ENCODE measurements at places on chromosomes 5 and 9.

DNA sequence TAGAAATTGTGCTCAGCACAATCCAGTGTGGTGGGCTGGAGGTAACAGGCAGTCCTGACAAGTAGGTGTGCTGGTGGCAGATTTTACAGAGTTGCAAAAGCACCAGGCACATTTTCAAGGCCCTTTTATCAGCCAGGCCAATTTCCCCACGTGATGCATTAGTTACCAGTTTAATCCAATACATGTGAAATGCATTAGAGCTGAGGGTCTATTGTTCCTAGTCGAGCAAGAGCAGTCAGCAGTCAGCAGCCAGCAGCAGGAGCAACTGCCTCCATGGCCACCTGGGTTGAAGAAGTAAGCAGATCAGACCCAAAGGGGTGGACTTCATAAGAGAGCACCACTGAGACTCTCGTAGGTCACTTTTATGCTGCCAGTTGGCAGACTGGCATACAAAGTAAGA is 76.7 kb downstream of the EPB41L4A start:
- no peak for DNase-seq

- DNase-seq: no peak
Observed at GRCh38 chr9:77019926-77020412, 514 bp downstream of the FOXB2 start.

DNA sequence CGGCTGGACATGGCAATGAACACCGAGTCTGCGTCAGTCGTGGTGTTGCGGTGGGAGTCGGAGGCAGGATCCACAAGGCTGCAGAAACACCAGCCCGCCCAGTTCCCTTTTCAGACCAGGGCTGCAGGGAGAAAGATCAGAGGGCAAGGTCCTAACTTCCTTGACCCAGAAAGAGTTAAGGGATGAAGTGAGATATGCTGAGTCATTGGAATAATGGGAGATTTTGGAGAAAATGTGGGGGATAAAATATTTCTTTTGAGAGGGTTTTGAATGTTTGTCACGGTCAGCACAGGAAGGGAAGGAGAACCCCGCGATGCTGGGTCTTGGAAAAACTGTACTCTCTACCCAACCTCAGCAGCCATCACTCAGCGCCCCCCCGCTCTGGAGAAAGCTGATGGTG is 416.0 kb downstream of the ICE1 start:
- no peak for DNase-seq

DNA sequence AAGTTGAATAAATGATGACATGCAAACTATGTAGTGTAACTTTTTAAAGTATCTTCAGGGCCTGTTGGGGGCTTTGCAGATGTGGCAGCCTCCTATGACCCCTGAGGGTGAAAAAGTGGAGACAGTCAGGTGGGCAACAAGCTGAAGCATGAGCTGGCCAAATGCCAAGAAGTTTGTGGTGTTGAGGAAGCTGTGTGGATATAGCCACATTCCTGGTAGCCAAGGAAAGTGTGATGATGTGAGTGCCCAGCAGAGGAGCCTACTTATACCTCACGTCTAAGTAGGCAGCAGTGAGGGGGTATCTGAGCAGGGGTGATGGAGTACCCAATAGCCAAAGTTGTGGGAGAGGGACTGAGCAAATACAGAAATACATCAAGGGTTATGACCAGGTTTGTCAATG is 621.2 kb upstream of the CDH6 start:
- DNase-seq: no peak

DNA sequence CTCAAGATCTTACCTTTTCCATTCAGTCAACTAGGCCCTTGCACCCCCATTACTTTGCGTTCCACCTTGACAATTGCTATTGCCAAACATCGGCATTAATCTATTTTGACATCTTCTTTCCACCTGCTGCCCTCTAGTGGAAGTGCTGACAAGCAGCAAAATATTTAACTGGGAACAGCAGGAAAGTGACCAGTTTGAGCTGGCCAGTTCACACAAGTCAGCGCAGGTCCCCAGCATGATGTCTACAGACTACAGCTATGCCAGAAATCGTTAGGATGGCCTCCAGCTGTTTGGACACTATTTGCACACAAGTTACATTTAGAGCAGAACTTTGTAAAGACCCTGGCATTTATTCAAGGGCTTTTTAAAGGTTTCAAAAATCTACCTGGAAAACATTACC is 160.1 kb downstream of the GHR start:
- peak; percentile 34 for DNase-seq

DNA sequence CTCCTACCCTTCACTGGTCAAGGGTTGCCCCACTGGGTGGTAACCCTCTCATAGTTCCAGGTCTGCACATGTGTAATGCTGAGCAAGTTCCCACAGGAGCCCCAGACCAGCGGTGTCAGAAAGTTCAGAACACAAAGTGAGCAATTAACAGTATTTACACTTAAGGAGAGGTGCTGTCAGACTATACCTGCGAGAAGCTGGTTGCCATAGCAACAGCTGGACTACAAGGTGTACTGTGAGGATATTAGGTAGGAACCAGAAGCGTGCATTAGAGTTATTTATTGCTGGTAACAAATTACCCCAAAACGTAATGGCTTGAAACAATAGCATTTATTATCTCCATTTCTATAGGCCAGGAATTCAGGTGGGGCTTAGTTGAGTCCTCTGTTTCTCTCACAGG is 317.0 kb upstream of the RPS23 start:
- no peak for DNase-seq

DNA sequence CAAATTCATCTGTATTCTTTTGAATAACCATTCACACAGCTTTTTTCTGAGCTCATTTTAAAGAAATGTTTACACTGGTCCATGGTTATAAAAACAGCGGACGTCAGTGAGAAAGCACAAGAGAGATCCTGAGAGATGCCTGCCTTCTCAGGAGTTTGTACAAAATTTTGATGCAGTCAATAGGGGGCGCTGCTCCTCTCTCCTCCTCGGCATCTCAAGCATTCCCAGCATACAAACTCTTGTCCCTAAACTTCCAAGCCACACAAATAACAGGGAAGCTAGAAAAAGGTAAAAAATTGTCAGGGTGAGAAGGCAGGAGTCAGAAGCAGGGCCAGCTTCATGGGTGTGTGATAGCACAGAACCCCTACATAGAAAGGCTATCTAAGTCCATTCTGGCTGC is 11.2 kb upstream of the CCDC152 start:
- no peak for DNase-seq

DNA sequence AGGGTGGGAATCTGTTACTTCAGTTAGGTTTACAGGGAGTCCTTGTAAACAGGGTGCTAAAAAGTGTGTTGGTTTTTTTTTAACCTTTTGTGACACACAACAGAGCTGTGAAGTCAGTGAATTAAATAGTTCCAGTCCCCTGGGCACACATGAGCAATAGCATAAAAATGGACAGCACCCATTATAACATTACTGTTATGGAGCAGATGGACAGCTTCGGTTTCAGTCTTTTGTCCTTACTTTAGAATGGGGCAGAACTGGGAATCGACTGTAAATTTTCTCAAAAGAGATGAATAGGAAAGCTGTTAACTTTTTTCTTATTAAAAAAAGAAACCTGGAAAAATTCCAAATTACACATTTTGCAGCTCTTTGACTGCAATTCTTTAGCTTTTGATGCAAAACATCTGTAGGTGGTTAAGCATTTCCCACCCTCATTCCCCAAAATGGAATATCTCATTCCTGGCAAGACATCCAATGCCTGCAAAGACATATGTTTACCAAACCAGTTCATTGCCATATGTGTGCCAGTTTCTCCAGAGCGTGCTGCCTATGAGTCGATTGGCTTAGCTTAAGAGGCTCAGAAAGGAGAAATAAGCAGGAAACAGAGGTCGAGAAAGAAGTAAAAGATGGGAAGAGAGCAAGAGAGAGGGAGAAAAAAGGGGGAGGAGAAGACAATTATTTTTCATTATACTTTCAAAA is 212.3 kb upstream of the TMEM161B start:
- no peak for DNase-seq

DNA sequence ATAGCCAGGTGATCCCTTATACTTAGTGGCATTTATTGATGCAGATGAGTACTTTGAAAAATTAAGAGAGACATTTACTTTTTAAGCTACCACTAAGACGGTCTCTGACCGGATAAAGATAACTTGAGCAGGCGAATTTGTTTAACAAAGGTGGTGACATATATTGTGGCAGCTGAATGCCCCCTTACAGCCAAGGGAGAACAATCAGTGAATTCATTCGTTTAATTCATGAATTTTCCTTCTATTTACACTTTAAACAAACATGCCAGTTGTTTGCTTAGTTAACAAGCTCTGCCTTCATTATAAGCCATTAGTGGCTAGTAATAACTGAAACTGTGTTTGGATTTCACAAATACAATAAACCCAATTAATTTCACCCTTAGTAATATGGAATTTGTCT is 187.1 kb downstream of the AOPEP start:
- DNase-seq: peak; percentile 88

- no peak for DNase-seq
Observed at GRCh38 chr5:79330071-79330470, 94.1 kb downstream of the JMY start.

- DNase-seq: no peak
Observed at GRCh38 chr9:130368631-130369103, 76.1 kb upstream of the ASS1 start.

GRCh38 chr5:179143446-179143845 is 83.3 kb downstream of the ZNF354C start:
- DNase-seq: no peak

GRCh38 chr5:95883185-95884016 is 60.9 kb upstream of the GLRX start:
- no peak for DNase-seq

GRCh38 chr9:121784731-121785411 is 133.4 kb downstream of the DAB2IP start:
- peak; percentile 39 for DNase-seq

DNA sequence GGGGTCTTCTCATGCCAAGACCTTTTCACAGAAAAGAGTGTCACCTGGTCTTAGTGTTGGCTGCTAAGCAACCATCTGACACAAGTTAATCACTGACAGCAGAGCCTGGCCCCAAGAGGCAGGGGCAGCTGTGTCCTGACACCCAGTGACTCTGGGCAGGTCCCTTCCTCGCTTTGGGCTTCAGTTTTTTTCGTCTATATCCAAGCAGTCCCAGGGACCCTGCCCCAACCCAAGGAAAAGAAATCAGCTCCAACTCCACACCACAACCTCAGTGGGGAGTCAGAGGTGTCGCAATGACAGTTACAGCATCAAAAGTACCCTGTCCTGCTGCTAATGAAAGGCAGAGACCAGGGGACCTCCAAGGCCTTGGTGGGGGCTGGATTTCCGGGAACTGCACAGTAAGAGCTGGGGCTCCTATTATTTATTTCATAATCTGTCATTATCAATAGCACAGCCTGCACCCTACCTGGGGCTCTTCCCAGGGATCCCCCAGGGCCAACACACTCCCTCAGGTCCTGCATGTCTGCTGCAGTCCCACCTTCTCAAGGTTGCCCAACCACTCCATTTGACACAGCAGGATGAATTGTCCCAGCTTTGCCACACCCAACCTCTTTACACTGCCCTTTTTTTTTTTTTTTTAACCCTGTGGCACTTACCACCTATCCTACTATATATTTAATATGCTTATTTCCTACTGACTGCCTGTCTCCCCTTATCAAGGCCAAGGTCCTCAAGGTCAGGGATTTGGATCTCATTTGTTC is 9.4 kb downstream of the ANKS6 start:
- DNase-seq: no peak

- no peak for DNase-seq
Observed at GRCh38 chr5:135393229-135393628, 5.8 kb downstream of the MACROH2A1 start.

- no peak for DNase-seq
Observed at GRCh38 chr9:22976454-22976853, 529.8 kb downstream of the DMRTA1 start.

- DNase-seq: no peak
Observed at GRCh38 chr5:90657030-90657429, 98.4 kb downstream of the ADGRV1 start.

- DNase-seq: no peak
Observed at GRCh38 chr5:53568401-53568800, 8.0 kb downstream of the NDUFS4 start.

Measured in NCI-H1417 (cell line).